ENCODE measurements at places on chromosomes 5 and 9.

DNA sequence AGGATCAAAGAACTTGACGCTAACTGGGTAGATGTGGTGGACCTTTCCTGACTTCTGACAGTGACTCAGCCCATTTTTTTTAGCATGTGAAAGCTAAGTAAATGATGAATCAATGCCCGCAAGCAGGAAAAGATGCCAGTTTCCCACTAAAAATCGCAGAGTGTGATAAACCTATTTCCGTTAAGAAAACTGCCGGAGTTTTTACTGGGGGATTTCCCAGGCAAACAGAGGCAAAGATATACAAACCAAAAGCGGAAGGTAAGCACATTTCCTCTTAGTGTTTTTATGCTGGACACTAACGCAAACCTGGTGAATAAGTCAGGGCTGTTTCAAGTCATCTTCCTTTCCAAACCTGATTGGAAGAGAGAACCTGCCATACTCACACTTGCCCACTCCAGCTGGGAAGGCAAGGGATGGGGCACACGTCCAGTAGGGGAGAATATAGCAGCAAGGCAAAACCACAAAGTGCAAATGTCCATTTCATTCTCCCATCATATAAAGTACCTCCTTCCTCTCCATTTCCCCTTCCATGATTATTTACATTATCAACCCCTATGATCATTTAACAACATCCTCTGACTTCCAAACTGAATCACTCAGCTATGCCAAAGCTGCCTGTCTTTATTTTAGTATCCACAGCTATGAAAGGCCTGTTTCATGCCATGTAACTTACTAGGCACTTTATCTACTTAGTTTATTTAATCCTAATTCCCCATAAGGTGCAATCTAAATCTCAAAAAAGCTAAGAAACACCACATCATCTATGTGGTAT lies 349.7 kb upstream of the RFX3 start:
- peak; percentile 87 for DNase-seq

- peak; percentile 27 for DNase-seq
Measured at GRCh38 chr5:73464016-73464745, 15.6 kb upstream of the FOXD1 start.

GRCh38 chr9:108083160-108083750 lies 593.7 kb upstream of the KLF4 start:
- no peak for DNase-seq

DNA sequence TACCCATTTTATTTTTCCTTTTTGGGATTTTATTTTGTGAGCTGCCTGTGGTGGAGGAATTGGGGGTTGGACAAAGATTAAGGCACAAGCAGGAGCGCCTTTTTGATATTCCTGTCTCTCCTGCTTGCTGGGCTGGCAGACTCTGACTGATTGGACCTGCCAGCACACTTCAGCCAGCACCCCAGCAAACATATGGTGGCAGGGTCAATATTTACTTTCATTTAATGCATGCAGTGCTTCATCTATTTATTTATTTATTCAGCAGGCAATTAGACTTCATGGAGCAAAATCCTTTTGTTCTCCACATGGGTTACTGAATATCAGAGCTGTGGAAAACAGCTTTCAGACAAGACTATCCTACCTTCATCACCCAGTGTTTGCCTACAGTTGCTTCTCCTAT lies 48.4 kb upstream of the EPB41L4A start:
- DNase-seq: no peak

- DNase-seq: no peak
Measured at GRCh38 chr5:10476878-10477277, 35.2 kb downstream of the ROPN1L start.

DNA sequence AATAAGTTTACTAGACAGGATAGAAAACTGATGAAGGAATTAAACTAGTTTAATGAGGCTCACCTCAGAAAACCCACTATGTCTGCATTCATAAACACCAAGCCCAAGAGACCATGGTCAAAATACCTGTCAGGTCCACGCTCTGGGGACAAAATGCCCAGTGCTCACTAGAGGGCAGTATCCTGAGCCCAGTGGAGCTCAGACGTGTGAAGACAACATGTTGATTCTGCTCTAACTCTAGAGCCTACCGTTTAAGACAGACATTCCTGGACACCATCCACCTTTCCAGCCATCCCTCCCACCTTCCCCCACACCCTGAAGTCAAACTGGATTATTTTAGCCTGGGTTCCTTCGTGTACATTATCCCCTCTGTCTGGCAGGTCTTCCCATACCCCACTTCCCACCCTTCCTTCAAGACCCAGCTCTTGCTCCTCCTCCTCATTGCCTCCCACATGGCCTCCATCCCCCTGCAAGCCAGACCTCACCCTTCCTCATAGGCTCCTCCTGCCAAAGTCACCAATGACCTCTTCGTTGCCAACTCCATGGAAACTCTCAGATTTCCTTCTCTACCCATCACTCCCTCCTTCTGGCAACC lies 142.3 kb upstream of the FSTL4 start:
- DNase-seq: peak; percentile 3

DNA sequence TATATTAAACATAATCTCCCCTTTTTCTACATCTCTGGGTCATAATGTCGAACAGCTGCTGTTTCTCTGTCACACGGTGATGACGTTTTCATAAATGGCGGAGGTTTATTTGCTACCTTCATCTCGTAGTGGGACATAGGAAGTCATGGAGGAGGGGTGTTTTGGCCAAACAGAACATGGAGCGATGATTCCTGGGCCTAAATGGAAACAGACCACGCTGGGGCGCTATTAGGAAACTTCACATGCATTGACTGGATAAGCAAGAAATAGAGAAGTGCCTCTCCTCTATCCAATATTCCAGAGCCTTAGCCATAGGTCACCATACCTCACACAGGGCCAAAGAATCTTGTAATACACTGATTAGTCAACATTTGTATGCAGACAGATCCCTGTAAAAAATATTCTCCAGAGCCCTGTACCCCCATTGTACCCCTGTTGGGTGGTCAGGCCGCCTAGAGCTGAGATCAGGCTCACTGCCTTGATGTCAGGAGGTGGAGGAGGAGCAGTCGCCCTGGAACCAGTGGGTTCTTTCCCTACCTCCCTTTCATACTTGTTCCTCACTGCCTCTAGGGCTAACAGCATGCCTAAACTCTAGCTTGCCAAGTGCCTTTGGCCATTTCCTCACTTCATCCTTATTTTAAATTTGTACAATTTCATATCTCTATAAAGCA lies 77.8 kb upstream of the SPIN1 start:
- no peak for DNase-seq

DNA sequence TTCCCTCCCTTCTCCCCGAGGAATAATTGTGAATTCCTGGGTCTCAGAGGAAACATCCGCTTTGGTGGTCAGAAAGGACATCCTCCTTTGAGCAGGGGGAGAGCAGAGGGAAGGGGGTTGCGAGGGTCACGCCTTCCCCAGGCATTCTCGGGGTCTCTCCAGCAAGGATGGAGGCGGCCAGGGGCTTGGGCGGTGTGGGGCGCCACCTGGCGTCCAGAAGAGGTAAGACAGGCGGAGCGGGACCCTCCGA lies 129.1 kb downstream of the KCNIP1 start:
- DNase-seq: no peak

DNA sequence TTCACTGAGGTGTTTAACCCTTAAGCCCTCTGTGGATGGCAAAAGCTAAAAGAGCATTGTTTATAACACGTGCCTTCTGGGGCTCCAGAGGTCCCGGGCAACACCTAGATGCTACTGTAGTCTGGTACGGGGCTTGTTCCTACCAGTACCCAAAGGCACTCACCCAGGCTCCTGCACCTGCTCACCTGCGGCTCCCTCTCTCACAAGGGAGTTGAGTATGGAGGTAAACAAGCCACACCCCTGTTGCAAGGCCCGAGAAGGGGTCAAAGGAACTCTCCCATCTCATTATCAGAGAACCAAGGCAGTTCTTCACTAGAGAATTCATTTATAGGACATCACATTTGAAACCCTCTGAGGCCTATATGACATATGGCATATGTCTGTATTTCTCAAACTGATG lies 53.4 kb upstream of the IL6ST start:
- no peak for DNase-seq

Data from fibroblast of skin of right biceps (primary cell).